Sigmoid colon (tissue), 7 donors: ENCODE measurements at places on chromosomes 12 and 14. TPM values are rescaled to one million over a fixed set of nuclear protein-coding genes. Genes with fewer than 3 reads are reported as not detected.
A peak's percentile ranks its signal among the peaks of the same experiment; 100 is the strongest.

GRCh38 chr14:78232231-78233000 is 62.2 kb downstream of the NRXN3 start:
- no peak for DNase-seq

- DNase-seq, result no peak
Measured at GRCh38 chr14:43410631-43411030, 1096.5 kb downstream of the FSCB start.

DNA sequence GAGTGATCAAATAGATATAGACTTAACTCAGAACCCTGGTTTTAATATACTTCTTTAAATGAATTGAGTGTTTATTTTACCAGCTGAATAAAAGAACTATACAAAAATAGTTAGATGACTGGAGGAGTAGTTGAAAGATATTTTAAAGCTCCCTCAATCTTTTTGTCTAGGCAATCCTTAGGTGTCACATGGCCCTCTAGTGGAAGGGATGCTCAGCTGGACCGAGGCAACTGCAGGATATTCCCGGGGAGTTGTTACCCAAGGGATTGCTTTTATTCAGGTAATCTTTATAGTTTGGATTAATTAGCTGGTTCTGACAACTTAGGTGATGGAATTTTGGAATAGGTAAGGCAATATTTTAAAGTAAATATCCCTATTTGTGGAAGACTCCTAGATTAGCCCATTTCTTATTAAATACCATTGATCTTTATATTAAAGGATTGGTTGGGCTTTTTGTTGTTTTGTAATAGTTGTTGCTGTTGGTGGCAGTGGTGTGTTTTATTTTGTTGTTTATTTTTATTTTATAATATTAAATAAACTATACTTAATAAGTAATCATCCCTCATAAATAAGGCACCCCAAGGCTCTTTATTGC is 57.1 kb downstream of the ZDHHC17 start:
- no peak for DNase-seq

DNA sequence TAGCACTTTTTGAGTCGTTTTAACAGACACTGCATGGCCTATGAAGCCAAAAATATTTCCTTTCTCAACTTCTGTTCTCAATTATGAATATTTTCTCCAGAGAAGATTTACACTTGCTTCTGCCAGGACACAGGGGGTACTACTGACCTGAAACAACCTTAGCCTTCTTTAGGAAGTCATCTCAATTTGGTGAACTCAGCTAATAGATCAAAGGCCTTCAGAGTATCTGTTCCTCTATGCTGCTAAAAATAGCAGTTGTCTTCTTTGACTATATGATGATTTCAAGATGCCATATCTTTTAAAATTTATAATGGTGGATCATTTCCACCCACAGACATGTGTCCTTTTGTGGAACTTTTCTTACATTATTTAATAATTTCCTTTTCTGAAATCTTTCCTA is 14.0 kb upstream of the NDUFA12 start:
- DNase-seq, result no peak

- no peak for DNase-seq
Measured at GRCh38 chr12:111842556-111843396, 748 bp downstream of the MAPKAPK5 start.

DNA sequence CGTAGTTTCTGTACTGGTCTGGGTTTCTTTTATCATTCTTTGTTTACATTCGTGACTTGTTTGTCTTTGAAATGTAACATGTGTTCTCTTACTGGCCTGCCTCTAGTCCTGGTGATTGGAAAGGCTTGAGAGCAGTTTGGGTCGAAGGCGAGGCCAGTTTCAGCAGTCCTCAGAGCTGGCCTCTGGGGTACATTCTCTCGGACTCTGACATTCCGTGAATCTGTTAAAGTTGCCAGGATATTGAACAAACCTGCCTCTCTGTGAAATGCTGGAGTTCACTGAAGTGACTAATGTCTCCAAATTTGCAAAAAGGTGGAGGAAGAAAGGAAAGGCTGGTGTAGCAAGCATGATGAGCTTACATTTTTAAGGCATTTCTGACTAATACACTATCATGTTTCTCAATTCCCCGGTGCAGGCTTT is 1.5 kb downstream of the PLEKHA5 start:
- DNase-seq, result no peak

GRCh38 chr12:130970908-130971233 is 17.2 kb downstream of the ADGRD1 start:
- DNase-seq, result peak; percentile 26

DNA sequence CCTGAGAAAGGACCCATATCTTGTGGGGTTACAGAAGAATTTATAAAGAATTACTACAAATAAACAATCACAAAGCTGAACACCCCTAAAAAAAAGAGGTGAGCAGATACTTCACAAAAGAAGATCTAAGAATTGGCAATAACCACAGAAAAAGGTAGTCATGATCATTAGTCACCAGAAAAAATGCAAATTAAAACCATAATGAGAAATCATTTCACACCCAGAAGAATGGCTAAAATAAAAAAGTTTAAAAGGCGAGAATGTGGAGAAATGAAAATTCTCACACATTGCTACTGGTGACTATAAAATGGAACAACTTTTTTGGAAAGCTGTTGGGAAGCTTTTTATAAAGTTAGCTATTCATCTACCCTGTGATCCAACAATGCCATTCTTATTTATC is 208.2 kb upstream of the GARIN6 start:
- DNase-seq, result no peak

DNA sequence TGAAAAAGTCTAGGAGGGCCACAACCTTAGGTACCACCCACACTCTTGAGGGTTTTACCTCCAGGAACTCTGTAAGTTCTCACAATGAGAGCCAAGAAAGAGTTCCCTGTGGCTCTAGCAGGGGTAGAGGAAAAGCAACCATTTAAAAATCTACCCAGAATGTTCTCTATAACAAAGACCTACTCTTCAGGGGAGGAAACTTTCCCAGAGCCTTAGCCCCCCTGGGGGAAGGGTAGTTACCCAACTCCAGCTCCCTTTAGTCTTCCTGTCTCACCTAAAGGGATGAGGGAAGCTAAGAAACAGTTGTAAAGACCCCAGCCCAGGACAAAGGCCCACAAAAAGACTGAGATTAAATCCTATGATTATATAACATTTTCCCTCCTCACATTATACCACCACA is 46.2 kb upstream of the JDP2 start:
- no peak for DNase-seq

DNA sequence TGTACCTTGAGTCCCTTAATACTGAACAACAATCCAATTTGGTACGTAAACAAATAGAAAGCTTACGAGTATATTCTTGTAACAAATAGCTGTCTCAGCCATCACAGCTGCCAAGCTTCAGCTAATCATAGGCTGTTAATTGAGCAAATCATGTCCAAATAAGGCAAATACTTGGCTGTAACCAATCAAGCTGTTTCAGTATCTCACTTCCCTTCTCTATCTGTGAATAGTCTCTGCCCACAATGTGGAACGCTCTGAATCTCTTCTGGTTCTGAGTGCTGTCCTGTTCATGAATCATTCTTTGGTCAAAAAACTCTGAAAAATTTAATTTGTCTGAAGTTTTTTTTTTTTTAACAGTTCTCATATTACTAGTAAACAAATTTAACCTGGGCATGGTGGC is 5.8 kb upstream of the NEMF start:
- no peak for DNase-seq

DNA sequence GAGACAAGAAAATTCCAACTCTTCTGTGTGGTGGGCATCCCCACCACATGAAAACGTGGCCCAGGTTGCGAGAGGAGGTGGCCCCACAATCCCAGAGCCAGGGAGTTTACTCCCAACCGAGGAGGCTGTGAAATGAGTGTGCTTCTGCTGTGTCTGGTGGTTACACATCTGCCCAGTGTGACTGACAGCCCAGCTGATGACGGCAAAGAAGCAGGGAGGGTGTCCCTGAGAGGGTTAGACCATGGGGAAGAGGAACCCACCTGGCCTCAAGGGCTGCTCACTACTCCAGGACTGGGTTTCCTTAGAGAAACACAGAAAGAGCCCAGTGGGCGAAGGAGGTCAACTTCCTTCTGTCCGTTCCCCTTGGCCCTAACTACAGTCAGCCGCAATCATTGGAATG is 24.6 kb downstream of the ZFP36L1 start:
- no peak for DNase-seq

DNA sequence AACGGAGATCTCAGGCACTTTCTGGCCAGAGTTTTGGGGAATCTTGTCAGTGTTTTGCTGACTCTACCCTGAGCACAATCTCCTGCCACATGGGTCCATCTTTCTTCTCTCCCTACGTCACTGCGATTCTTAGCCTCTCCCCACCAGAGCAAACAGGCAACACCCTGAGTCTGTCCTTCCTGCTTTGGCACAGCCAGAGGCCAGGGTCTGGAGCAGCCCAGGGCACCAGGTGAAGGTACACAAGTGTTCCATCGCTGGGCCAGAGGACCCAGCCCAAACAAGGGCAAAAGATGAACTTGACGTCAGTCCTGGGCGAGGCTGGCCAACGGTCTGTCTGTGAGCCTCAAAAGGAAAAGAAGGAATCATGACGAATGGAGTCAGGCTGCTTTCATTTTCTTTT is 12.7 kb upstream of the CCDC177 start:
- no peak for DNase-seq

- DNase-seq, result no peak
Measured at GRCh38 chr14:102464006-102464405, 45.6 kb downstream of the ANKRD9 start.

DNA sequence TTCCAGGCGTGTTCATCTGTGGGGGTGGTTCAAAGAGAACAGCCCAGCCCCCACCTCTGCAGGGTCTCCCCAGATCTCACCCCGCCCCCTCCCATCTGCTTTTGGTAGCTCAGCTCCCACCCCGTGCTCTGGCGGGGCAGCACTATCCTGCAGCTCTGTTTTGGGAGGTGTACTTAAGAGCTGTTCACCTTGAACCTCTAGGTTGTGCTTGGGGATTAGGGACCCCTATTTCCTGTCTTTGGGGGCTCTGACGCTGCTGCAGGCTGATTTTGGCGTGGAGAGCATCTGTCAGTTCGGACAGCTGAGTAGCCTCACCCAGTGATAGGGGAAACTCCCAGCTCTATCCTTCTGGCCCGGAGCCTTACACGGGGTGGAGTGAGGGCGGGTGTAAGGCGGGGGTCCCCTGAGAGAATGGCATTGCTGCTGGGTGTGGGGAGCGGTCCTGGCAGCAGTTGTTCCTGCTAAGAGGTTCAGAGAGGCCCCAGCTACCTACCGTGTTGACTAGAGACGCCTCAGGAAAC is 765 bp downstream of the TMEM120B start:
- peak; percentile 76 for DNase-seq

GRCh38 chr12:124428792-124429281 is 133.9 kb downstream of the RFLNA start:
- DNase-seq, result no peak

DNA sequence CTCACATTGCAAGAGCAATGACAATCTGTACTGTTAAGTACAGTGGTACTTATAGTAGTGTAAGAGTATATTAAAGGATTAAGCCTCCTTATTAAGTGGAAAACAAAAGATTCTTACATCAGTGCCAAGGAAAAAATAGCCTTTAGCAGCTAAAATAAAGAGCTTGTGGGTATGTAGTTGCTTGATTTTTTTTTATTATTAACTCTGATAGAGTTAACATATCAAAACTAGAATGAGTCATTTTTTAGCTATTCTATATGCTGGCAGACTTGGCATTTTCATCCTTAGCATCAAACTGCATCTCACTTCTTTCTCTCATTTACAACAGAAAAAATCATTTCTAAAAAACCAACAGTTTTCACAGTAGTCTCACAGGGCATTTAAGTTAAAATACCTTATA is 86.5 kb downstream of the ATP2B1 start:
- no peak for DNase-seq

DNA sequence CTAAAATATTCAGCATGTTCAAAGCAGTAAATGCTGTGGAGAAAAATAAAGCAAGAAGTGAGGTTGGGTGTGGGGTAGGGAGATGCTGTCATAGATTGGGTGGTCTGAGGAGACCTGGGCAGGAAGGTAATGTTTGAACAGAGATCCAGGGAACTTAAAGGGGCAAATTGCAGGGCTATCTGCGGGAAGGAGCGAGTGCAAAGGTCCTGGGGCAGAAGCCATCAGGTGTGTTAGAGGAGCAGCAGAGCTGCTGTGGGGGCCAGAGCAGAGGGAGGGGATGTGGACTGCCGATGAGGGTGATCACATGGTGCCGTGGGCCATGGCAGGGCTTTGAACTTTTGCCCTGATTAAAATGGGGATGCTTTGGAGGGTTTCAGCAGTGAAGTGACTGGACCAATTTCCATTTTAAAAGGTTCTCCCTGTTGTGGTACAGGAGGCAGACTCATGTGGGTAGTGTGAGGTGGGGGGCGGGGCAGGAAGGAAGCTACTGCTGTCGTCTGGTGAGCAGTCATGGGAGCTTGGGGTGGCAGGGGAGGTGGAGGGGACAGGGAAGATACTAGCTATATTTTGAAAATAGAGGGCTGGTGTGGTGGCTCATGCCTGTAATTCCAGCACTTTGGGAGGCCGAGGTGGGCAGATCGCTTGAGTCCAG is 145.0 kb downstream of the AACS start:
- no peak for DNase-seq

DNA sequence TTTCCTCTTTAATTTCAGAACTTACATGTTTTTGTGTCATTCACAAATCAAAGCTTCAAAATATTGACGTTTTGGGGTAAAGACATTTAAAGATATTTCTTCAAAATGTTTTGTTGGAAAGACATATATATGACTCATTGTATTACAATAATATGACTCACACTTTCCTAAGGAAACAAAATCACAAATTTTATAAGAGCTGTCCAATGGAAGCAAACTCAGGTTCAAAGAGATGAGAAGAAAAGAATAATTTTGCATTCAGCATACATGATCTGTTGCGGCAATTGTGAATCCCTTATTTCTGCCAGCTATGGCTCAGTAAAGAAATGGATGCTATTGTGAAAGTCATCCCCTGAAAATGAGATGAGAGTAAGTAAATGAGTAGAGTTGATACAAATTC is 82.7 kb downstream of the GRIP1 start:
- no peak for DNase-seq

Gene G2E3
- 9.9 TPM for total RNA-seq

Gene ZFC3H1
- total RNA-seq, result 61.7 TPM

Gene HEATR5A
- 27.6 TPM for total RNA-seq

Gene B3GNT4
- total RNA-seq, result not detected

Gene HOXC10
- not detected for total RNA-seq

Gene P2RX2
- total RNA-seq, result not detected

Gene TTC6
- total RNA-seq, result not detected

Gene USP15
- total RNA-seq, result 70.6 TPM

Gene KRT71
- total RNA-seq, result not detected

Gene RNASE11
- total RNA-seq, result not detected

Gene RIPK3
- total RNA-seq, result 3.9 TPM

Gene KCNH3
- total RNA-seq, result 0.14 TPM

Gene DACT1
- 8.2 TPM for total RNA-seq

Gene TEAD4
- 31.2 TPM for total RNA-seq

Gene SLC2A14
- not detected for total RNA-seq

Gene GMFB
- 57.3 TPM for total RNA-seq

Gene KIF26A
- total RNA-seq, result 2.1 TPM

Gene FIGNL2
- total RNA-seq, result not detected
